ENCODE measurements at places on chromosomes 12 and 14.
A peak's percentile ranks its signal among the peaks of the same experiment; 100 is the strongest.

- no peaks in the 10 kb centered on the region for H3K36me3 ChIP-seq
- H3K4me1 ChIP-seq, result no peaks in the 10 kb centered on the region
- no peak overlapping the region for H3K4me3 ChIP-seq
These were observed 7.0 kb downstream of the ACSS3 start for GRCh38 chr12:81084811-81085350.

GRCh38 chr12:4743046-4743445 lies 22.8 kb downstream of the GALNT8 start:
- no peak for DNase-seq
- H3K4me1 ChIP-seq, result no peaks in the 10 kb centered on the region
- H3K27me3 ChIP-seq, result peaks cover 3% of the 10 kb centered on the region
- no peak overlapping the region for H3K27ac ChIP-seq
- no peaks in the 10 kb centered on the region for H3K36me3 ChIP-seq
- no peak overlapping the region for H3K4me3 ChIP-seq

DNA sequence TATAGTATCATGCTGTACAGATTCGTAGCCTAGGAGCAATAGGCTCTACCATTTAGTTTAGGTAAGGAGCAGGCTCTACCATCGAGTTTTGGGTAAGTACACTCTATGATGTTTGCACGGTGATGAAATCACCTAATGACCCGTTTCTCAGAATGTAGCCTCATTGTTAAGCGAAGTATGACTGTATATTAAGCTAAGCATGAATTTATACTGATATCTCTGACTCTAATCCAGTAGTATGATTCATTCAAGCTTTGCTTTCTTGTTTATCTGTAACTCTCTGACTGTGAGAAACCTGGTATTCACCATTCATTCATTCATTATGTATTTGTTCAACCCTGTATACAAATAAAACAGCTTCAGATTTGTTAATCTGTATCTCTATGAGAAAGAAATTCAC lies 283.9 kb upstream of the PRICKLE1 start:
- H3K36me3 ChIP-seq, result no peaks in the 10 kb centered on the region
- no peaks in the 10 kb centered on the region for H3K4me1 ChIP-seq
- H3K4me3 ChIP-seq, result no peak overlapping the region
- no peak for DNase-seq

- no peak overlapping the region for H3K27ac ChIP-seq
- H3K36me3 ChIP-seq, result no peaks in the 10 kb centered on the region
- no peaks in the 10 kb centered on the region for H3K27me3 ChIP-seq
- H3K4me3 ChIP-seq, result no peak overlapping the region
These were observed 646 bp upstream of the OR6C4 start for GRCh38 chr12:55548756-55549155.

DNA sequence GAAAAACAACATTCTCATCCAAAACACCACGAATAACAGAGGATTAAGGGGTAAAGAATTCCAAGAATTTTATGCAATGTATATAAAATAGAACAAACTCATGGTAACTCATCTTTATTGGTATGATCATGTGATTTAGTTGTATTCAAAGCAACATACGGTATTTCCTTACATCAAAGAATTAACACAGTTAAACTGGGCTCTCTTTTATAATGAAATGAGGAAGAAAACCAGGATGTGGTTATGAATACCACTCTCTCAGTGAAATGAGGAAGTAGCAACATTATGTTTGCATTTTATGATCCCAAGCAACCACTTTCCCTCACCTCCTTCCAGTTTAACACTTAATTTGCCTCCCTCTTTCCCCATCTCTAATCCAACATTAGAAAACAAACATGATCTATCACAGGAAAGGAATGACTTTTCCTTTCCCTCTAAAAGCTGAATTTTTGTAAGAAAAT lies 22.9 kb downstream of the SPTLC2 start:
- no peak for DNase-seq
- H3K27me3 ChIP-seq, result no peaks in the 10 kb centered on the region
- peaks cover 31% of the 10 kb centered on the region for H3K4me1 ChIP-seq
- H3K4me3 ChIP-seq, result no peak overlapping the region
- H3K27ac ChIP-seq, result peak overlapping the region; percentile 68

GRCh38 chr12:124364543-124364942 lies 69.7 kb downstream of the RFLNA start:
- H3K27ac ChIP-seq, result no peak overlapping the region
- no peak overlapping the region for H3K4me3 ChIP-seq
- peaks cover 90% of the 10 kb centered on the region for H3K36me3 ChIP-seq
- no peak for DNase-seq

- no peak overlapping the region for H3K27ac ChIP-seq
- H3K36me3 ChIP-seq, result no peaks in the 10 kb centered on the region
- no peaks in the 10 kb centered on the region for H3K4me1 ChIP-seq
- no peaks in the 10 kb centered on the region for H3K27me3 ChIP-seq
- no peak overlapping the region for H3K4me3 ChIP-seq
These were observed 225.0 kb upstream of the KITLG start for GRCh38 chr12:88805286-88805685.

GRCh38 chr12:30985814-30986452 lies 59.4 kb downstream of the TSPAN11 start:
- no peaks in the 10 kb centered on the region for H3K36me3 ChIP-seq
- DNase-seq, result peak; percentile 59
- H3K27ac ChIP-seq, result no peak overlapping the region
- no peak overlapping the region for H3K4me3 ChIP-seq

DNA sequence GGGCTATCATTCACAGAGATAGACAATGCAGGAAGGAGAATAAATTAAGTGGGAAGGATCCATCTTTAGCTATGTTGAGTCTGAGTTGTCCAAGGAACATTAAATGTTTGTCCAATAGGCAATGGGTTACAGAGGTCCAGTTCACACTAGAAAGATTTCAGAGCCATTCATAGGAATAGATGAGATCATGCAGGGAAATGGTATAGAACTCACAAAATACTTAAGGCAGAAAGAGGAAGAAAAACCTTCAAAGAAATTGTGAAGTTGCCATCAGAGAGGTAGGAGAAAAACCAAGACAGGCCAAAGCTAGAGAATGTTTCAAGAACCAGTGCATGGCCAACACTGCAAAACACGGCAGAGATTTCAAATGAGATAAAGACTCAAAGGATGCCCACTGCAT lies 94.1 kb downstream of the PHLDA1 start:
- H3K27me3 ChIP-seq, result no peaks in the 10 kb centered on the region
- H3K27ac ChIP-seq, result no peak overlapping the region
- no peaks in the 10 kb centered on the region for H3K36me3 ChIP-seq
- no peak for DNase-seq
- H3K4me3 ChIP-seq, result no peak overlapping the region
- peaks cover 16% of the 10 kb centered on the region for H3K4me1 ChIP-seq

DNA sequence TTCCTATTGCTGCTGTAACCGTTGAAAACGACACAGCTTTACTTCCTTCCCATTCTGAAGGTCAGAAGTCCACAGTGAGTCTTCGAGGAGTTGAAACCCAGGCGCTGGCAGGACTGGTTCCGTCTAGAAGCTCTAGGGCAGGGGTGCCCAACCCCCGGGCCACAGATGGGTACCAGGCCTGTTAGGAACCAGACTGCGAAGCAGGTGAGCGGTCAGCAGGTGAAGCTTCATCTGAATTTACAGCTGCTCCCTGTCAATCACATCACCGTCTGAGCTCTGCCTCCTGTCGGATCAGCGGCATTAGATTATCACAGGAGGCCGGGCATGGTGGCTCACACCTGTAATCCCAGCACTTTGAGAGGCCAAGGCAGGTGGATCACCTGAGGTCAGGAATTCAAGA lies 12.6 kb upstream of the SFSWAP start:
- H3K4me3 ChIP-seq, result no peak overlapping the region
- H3K27ac ChIP-seq, result no peak overlapping the region
- H3K27me3 ChIP-seq, result peaks cover 11% of the 10 kb centered on the region

- no peaks in the 10 kb centered on the region for H3K27me3 ChIP-seq
- H3K4me3 ChIP-seq, result peak overlapping the region; percentile 94
- H3K36me3 ChIP-seq, result peaks cover 17% of the 10 kb centered on the region
These were observed 1.1 kb upstream of the CDC42BPB start for GRCh38 chr14:103058164-103059055.

DNA sequence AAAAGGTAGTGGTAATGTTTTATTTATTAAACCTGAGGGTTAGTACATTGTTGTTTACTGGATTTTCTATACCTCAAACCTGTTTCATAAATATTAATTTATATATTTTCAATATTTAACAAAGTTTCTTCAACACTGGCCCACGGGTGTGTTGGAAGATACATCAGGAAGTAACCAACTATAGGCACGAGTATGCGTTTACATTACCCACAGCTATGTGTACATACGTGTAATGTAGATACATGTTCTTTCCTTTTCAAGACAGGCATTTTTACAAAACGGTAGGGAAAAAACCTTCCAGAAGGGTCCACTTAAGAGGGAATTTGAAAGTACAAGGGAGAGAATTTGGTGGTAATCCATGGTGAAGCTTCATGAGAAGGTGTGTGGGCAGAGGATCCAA lies 17.8 kb upstream of the KCNA1 start:
- H3K4me3 ChIP-seq, result no peak overlapping the region
- DNase-seq, result no peak
- no peak overlapping the region for H3K27ac ChIP-seq
- no peaks in the 10 kb centered on the region for H3K4me1 ChIP-seq
- peaks cover 26% of the 10 kb centered on the region for H3K27me3 ChIP-seq

GRCh38 chr12:94793191-94793595 lies 142.8 kb upstream of the TMCC3 start:
- H3K36me3 ChIP-seq, result no peaks in the 10 kb centered on the region
- no peak for DNase-seq
- no peak overlapping the region for H3K4me3 ChIP-seq
- no peak overlapping the region for H3K27ac ChIP-seq

DNA sequence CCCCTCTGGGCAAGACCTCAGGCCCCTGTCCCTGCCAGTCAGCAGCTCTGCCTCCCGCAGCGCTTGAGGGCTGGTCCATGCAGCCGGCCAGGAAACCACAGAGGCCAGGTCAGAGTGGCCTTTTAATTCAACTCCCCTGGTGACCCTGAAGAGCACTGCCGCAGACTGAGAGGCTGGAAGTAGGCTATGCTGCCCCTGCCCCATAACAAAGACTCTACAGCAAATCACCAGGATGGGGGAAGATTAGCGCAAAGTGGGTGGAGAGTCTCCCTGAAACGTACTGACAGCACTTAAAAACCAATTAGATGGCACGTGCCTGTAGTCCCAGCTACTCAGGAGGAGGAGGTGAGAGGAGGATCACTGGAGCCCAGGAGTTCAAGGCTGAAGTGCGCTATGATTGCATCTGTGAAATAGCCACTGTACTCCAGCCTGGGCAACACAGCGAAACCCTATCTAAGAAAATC lies 70.5 kb downstream of the ITPK1 start:
- H3K27ac ChIP-seq, result peak overlapping the region; percentile 94
- no peak overlapping the region for H3K4me3 ChIP-seq
- H3K27me3 ChIP-seq, result no peaks in the 10 kb centered on the region
- peaks cover 98% of the 10 kb centered on the region for H3K4me1 ChIP-seq

GRCh38 chr12:27705263-27705662 lies 5.4 kb upstream of the MRPS35 start:
- no peak overlapping the region for H3K4me3 ChIP-seq
- H3K27me3 ChIP-seq, result no peaks in the 10 kb centered on the region
- peaks cover 10% of the 10 kb centered on the region for H3K4me1 ChIP-seq
- DNase-seq, result no peak

All from SJSA1 (cell line).